ENCODE measurements at places on chromosomes 7 and 10. TPM values are rescaled to one million over a fixed set of nuclear protein-coding genes. Genes with fewer than 3 reads are reported as not detected.

DNA sequence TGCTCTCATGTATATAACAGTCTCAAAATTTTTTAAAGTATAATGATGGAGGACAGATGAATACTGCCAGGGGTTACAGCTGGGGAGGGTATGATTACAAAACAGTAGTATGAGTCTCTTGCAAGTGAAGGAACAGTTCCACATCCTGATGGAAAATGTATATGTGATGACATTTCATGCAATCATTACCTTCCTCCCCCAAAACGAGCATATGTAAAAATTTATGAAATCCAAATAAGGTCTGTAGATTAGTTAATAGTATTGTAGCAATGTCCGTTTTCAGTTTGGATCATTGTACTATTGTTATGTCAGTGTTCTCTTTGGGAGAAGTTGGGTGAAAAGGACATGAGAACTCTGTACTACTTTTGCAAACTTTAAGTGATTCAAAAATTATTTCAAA lies 38.0 kb downstream of the DRGX start:
- DNase-seq: no peak

DNA sequence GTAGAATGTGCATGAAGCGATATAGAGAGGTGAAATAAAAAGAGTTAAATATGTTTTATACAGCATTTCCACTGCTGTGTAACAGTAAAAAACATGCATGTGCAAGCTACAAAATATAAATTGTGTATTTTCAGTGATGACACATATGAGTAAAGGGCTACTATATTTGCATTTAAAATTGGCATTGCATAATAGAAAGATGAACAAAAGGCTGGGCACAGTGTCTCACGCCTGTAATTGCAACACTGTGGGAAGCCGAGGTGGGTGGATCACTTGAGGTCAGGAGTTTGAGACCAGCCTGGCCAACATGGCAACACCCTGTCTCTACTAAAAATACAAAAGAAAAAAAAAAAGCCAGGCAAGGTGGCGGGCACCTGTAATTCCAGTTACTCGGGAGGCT lies 79.8 kb upstream of the CCDC71L start:
- no peak for DNase-seq

- no peak for DNase-seq
Measured at GRCh38 chr7:105748701-105749100, 127.7 kb downstream of the ATXN7L1 start.

DNA sequence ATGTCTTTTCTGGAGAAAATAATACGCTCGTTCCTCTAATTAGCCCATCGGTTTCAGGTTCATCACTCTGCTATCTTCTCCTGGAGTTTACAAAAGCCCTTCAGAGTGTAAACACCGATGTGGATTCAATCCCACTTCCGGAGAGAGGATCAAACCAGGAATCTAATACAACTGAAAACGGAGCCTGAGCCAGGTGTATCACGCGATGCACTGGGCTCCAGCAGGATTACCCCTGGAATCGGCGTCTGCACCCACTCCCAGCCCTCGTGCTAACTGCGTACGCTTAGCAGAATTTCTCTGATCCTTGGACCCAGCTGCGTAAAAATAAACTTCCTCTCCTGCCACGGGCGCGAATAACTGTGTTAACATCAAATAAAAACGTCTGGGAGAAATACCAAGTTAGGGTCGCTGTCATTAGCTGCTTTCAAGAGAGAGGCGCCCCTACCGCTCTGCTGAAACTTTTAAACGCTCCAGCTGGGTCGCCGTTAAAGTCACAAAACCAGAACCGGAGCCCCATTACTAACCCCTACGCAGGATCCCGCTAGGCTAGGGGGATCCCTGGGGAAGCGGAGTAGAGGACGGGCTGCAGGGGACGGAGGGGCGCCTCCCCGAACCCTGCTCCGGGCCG lies 502 bp downstream of the ZNF3 start:
- no peak for DNase-seq

GRCh38 chr7:134128829-134129228 lies 1.7 kb downstream of the LRGUK start:
- DNase-seq: no peak

DNA sequence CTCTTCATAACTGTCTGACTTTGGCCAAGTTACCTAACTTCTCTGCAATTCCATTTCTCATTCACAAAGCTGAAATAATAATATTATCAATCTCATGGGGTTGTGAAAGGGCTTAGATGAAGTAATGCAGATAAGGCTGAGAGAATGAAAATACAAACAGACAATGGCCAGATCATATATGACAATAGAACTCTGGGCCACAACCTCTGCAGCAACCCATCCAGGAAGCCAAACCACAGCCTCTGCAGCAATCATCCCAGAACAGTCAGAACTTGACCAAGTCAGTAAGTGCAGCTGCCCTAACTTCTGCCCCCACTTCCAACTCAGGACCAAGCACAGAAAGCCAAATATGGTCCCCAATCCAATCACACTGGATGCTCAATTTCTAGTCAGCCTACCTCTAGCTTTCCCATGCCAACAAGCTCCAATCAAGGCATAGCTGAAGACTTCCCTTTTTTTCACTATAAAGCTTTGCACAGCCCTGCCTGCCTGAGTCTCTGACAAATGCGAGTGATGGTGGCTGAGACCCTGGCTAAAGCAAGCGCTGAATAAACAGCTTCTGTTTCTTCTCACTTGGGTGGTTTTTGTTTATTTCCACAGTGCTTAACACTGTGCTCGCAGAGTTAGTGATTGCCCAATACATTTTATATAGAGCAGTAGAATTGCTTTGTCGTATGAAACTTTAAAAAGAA lies 34.8 kb upstream of the TNPO3 start:
- DNase-seq: no peak

DNA sequence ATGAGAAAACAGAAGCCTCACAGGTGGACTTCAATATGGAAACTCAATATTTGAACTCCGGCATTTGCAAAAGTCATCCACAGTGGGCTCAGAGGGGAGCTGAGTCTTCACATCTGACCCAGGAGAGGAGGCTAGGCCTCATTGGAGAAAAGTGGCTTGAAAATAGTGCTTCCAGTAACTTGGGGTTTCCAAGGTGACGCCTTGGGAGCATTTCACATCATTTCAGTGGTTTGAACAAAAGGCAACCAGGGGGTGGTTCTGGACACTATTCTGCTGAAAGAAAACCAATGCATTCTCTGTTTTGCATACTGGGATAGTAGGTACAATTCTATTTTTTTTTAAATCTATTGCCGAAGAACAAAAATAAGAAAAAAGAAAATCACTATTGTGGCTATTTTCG lies 599.2 kb upstream of the POM121L12 start:
- DNase-seq: no peak

GRCh38 chr7:33836797-33837355 lies 68.5 kb upstream of the BMPER start:
- DNase-seq: no peak

- no peak for DNase-seq
Measured at GRCh38 chr10:103181244-103181643, 11.8 kb downstream of the NT5C2 start.

DNA sequence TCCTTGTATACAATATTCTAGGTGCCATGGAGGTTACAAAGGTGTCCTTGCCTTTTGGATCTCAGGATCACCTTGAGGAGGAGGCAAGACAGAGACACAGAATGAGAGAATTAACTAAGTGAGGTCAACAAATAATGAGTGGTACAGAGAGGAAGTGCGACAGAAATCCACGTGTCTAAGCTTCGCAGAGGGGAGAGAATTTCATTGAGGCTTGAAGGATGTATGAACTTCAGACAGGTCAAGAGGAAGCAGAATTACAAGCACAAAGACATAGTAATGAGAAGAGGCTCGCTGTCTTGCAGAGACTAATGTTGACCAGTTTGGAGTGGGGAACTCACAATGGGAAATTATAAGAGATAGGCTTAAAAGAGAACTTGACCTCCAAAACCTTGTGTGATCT lies 308.7 kb downstream of the FRMD4A start:
- DNase-seq: no peak

- DNase-seq: no peak
Measured at GRCh38 chr7:41103331-41103730, 599.6 kb downstream of the INHBA start.

DNA sequence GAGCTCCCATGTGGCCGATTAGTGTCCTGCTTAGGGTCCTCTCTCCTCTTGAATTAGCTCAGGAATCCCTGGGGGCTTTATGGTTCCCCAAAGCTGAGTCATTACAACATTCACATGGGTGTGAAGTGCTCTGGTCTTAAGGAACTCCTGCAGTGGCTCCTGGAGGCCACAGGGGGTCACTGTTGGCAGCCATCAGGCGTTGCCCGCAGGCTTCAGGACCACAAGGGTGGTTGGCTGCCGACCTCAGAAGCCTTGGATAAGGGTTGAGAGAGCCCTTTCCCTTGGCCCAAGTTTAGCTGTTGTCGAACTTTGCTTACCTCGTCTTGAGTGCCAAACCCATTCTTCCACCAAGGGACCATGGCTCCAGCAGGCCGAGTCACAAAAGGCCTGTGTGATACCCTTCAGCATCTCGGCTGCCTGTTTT lies 61.7 kb downstream of the SH2D4B start:
- no peak for DNase-seq

Gene IL15RA
- total RNA-seq: 42.4 TPM

Gene EBLN1
- total RNA-seq: not detected

Gene PHF14
- total RNA-seq: 34.4 TPM

Gene PRR15
- 0.11 TPM for total RNA-seq

Gene SFTPA1
- total RNA-seq: 3.1 TPM
